Stimulated activated CD8-positive, alpha-beta memory T cell treated with anti-CD3 and anti-CD28 coated beads, Interleukin-15, amount 100 ng/mL, for 4 hours (primary cell): ENCODE measurements at places on chromosomes 16 and 17.

DNA sequence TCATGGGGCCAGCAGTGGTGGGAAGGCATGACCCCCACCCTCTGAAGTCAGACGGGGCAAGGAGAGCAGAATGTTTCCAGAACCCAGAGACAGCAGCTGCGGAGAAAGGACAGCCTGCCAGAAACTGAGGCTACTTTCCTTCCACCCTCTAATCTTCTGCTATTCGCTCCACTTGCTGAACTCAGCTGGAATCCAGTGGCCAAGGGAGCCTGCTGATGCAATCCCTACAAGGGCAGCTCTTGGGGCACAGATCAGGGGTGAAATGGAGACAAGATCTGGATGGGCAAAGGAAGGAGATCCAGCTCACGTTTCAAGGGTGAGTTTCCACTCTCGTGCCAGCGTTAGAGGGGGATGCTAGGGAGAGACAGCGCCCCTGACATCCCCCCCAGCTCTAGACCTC lies 479.1 kb downstream of the SLC39A11 start:
- no peak for DNase-seq

DNA sequence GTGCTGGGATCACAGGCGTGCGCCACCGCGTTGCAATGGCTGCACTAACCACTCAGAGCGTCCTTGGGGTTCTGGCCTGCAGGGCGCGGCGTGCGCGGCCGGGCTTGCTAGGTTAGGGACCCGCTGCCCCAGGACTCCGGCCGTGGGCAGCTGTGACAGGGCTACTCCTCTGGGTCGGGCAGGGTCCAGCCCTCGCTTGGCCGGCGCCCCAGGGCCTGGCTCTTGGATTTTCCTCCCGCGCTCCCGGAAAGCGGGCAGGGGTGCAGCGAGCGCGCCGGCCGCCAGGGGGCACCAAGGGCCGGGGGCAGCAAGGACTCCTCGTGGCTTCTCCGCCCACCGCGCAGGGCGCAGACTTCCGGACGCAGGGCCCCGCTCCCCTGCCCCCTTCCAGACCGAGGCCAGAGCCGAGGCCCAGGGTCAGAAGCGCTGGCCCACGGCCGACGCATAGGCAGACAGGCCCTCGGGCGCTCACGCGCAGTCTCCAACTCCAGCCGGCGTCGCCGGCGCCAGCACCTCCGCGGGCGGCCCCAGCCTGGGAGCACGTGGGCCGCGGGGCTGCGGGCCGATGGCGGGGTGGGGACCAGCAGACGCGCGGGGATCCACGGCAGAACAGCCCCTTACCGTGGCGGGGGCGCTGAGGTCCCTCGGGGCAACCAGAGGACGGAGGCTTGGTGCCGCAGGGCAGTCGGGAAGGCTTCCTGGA lies 355 bp downstream of the TLE7 start:
- no peak for DNase-seq

- no peak for DNase-seq
These were observed 456.8 kb upstream of the CCL2 start for GRCh38 chr17:33798308-33798707.

DNA sequence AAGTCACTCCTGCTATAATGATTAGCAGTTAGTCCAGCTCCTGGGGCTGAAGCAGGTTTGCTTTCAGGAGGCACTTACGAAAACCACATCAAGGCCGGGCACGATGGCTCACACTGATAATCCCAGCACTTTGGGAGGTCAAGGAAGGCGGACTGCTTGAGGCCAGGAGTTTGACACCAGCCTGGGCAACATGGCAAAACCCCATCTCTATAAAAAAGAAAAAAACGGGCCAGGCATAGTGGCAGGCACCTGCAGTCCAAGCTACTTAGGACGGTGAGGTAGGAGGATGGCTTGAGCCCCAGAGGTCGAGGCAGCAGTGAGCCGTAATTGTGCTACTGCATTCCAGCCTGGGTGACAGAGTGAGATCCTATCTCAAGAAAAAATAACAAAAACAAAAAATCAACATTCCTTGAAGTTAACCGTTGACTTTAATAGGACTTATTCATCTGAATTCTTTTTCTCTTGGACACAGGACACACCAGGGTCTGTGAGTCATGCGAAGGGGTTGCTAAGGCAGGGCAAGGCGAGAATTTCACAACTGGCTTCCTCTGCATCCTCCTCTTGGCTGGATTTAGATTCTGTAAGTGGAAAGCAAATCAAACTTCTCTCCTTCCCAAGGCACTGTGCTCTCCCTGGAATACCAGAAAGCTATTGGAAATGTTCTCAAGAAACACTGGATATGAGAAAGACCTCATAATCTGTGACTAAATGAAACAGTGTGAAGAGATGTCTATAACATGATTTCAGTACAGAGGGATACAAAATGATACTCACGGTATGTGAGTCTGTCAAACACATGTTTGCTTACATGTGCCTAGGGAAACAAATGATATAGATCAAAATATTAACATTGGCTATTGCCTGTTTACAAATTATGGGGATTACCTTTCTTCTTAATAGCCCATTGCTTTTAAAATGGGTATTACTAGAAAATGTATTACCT lies 99.5 kb downstream of the SYCE1L start:
- no peak for DNase-seq

DNA sequence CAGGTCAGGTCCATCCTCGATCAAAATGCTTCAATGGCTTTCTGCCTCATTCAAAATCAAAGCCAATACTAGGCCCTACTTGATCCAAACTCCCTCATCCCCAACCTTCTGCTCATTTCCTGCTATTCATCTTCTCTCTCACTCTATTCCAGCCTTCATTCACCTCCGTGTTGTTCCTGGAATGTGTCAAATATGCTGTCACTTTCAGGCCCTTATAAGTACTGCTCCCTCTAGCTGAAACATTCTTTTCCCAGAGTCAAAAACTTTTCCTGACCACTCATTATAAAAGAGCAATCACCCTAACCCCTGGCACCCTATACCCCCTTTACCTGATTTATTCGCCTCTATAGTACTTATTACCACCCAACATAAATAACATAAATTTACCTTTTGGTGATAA lies 303.7 kb upstream of the PMFBP1 start:
- no peak for DNase-seq

DNA sequence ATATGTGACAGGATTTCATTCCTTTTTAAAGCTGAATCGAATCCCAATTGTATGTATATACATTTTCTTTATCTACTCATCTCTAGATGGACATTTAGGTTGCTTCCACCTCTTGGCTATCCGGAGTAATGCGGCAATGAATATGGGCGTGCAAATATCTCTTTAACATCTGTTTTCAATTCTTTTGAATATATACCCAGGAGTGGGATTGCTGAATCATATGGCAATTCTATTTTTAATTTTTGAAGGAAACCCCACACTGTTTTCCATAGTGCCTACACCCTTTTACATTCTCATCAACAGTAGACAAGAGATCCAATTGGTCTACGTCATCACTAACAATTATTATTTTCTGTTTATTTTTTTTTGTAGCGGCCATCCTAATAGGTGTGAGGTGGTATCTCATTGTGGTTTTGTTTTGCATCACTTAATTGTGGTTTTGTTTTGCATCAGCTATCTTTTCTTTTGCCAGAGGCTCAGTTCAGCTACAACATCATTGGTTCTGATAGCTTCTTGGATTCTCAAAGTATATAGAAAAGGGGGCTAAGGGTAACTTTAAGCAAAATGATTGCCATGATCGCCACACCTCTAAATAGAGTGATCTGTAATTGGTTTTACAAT lies 25.6 kb upstream of the MAP2K6 start:
- no peak for DNase-seq

GRCh38 chr17:49795372-49795771 lies 6.9 kb downstream of the KAT7 start:
- no peak for DNase-seq

- DNase-seq, result no peak
These were observed 322.4 kb downstream of the GRIN2A start for GRCh38 chr16:9859701-9860327.

GRCh38 chr17:2547176-2547575 lies 35.5 kb upstream of the METTL16 start:
- no peak for DNase-seq

GRCh38 chr17:9237661-9238301 lies 216.5 kb downstream of the NTN1 start:
- no peak for DNase-seq

DNA sequence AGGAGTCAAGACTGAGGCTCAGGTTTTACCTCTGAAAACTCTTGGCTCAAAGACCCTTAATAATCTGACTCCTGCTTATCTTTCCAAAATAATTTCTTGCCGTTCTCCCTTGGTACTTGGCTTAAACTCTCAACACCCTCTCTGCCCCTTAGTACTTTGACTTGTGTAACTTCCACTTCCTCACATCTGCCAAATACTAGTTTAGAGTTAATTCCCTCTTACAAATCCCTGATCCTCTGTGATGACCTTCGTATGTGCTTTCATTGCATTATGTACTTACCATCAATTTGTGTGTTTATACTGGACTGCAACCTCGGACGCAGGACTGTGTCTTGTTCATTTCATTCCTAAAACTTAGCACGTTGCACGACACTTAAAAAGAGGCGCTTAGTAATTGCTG lies 35.2 kb downstream of the ZNF207 start:
- no peak for DNase-seq
